ENCODE measurements at places on chromosomes 3 and 15.

- no peak for DNase-seq
Observed at GRCh38 chr3:144415492-144415891, 443.9 kb downstream of the DIPK2A start.

- DNase-seq = no peak
Observed at GRCh38 chr3:172125963-172126457, 86.6 kb downstream of the FNDC3B start.

DNA sequence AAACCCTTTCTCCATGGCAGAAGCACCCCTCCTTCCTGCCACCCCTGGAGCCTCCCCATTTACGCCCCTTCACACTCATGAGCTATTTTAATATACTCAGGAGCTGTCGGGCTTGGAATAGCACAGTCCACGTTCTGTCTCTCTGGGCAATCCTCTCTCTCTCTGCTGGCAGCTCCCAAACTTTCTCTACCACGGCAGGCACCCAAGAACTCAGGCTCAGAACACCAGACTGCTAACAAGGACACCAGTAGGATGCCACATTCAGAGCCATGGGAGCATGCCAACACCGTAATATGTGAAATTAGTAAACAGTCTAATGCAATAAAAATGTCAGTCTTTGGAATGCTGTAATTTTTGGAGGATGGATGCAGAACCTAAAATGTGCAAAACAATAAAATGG is 19.3 kb downstream of the TNFAIP8L3 start:
- DNase-seq = no peak

GRCh38 chr15:90190606-90191343 is 10.4 kb upstream of the SEMA4B start:
- no peak for DNase-seq

GRCh38 chr3:26628915-26629314 is 6.3 kb downstream of the LRRC3B start:
- DNase-seq = no peak

DNA sequence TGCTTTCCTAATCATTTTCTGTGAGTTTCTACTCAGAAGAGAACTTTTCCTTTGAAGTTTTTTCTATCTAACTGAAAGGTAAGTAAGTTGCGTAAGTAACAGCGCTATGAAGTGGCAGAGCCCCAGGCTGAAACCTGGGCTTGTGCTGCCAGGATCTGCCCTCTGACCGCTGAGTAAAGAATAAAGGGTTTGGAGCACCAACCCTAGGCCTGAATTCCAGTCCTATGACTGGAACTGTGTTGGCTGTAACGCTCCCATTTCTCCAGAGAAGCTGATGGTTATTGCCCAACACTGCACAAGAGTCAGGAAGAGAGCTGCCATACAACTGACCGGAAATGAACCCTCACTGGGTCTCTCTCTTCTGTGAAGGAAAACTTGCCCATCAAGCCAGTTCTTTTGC is 87.0 kb downstream of the FOXB1 start:
- DNase-seq = no peak

DNA sequence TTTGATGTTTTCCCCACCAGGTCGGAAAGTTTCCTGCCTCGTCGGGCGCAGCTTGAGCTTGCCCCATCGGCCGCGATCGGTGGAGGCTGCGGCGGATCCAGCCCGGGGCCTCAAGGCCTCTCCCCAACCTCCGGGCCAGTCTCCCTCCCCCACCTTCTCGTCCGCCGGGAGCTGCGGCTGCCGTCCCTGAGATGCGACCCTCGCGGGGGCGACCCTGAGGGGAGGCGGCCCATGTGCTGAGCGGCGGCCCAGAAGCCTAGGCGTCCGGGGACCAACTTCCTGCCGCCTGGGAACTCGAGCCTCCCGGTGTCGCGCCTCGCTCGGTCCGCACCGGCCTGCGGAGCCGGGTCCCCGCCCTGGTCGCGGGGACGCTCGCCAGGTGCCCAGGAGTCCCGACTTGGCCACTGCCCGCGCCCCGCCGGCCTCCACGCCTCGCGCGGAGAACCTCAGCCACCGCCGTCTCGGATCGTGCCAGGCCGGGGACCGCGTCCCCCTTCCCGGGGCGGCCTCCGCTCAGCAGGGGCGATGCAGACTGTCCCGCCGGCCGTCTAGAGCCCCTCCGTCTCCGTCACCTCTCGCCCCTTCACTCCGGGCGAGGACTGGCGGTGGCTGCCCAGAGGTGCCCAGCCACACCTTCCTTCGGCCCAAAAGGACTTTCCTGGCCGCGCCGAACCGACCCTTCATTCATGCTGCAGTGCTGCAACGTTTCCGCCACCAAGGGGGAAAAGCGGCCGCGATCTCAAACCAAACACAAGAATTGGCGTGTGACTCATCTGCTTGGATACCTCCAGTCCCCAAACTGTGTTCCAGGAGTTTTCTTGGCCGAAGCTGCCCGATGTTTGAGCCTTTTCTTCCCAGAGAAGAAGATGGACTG is 656 bp downstream of the SLMAP start:
- DNase-seq = peak; percentile 74

GRCh38 chr3:132730891-132731580 is 8.8 kb upstream of the NPHP3 start:
- no peak for DNase-seq

DNA sequence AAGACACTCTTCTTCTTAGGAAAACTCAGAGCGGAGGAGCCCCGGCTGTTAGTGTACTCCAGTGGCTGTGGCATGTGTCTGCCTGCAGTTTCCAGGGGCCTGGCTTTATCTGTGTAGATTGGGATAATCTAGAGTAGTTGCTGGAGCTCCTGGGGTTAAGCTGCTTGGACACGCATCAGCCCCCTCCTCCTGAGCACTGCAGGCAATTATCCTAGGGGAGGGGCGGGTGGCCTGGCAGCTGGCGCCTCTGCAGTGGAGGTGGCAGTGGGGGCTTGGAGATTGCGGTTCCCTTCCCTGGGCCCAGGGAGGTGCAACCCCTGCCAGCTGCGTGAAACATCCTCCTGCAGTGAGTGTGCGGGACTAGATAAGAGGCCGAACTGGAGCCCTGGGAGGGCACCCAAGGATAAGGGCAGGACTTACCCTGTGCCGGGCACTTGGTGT is 68.2 kb downstream of the EFCAB12 start:
- peak; percentile 18 for DNase-seq

DNA sequence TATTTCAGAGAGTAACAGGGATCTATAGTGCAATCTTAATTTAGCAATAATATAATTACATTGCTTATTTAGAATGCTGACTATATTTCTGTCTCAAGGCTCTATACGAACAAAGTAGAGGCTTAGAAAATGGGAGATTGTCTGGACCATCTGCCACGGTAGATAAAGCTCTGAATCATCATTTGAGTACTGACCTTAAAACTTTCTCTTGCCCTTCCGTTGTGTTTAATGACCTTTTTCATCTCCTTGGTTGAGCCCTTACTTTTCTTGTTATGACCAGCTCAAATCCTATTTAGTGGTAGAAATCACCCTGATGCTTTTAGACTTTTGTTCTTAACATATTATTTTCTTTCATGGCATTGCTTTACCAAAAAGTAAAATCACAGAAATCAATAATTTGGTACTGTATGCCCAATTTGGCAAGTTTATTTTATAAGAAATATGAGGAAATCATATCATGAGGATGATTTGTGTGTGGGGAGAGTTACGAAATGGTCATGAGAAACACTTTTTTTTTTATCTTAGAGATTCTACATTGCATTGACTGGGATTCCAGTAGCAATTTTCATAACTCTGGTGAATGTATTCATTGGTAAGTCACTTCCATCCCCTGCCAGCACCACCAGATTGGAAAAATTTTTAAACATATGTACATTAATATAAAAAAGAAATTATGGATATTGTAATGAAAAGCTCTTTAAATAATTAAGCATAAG is 11.0 kb downstream of the NDUFB5 start:
- DNase-seq = no peak

DNA sequence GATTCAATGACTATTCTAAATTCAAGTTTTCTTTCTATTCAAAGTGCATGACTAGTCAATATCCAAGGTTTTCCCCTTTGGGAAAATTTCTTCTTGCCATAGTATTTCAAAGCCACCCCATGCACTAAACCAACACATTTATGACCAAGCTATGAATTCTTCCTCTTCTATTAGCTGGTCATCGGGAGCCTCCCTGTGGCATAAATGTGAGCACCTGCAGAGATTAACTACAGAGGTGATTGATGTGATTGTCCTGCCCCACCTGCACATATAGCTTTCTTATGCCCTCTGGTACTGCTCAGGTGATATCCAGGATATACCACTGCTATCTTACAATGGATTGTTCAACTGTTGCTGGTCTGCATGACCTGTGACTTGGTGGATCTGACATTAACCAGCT is 694.9 kb downstream of the ZBBX start:
- DNase-seq = no peak

GRCh38 chr15:85913461-85913860 is 118.7 kb upstream of the KLHL25 start:
- DNase-seq = no peak

- no peak for DNase-seq
Observed at GRCh38 chr15:57298204-57298603, 78.1 kb upstream of the CGNL1 start.

DNA sequence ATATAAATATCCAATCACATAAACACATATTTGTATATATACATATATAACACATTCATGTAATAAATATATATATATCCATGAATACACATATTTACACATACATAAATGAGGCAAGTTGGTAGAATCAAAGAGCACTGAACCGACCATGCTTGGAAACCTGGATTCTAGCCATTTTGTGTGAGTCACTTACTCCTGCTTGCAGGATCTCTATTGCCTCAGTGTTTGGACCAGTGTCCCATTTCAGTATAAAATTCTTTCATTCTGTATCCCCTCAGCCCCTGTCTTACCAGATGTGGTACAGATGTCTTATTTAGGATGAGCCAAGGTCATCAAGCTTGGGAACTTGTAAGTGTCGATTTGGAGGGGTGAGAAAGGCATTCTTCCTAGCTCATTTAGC is 391.4 kb upstream of the FRG2C start:
- DNase-seq = no peak

DNA sequence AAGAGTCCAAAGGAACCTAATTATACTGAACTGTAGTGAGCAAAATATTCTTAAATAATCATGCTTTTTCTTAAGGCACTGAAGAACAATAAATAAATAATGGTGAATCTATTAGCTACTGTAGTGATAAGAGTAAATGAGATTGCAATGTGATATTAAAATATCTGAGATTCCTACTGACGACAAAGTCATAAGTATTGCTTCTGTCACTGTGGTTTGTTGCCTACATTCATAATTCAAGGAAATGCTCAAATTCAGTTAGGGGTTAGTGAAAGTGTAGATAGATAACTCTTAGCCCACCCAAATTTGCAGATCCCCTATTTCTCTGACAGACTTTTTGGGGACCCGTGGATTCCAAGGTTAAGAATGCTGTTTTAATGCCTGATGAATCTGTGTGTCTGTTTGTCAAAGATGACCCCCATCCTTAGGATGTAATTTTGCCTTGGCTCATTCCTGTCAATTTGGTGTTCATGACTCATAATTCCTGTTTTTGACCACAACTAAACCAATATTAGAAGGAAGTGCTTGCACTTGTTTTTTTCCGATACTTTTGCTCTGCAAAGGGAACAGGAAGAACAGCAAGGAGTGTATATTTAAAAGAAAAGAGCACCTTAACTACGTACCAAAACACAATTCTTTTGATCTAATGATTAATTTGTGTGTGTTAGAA is 86.7 kb downstream of the MAGI1 start:
- DNase-seq = no peak

DNA sequence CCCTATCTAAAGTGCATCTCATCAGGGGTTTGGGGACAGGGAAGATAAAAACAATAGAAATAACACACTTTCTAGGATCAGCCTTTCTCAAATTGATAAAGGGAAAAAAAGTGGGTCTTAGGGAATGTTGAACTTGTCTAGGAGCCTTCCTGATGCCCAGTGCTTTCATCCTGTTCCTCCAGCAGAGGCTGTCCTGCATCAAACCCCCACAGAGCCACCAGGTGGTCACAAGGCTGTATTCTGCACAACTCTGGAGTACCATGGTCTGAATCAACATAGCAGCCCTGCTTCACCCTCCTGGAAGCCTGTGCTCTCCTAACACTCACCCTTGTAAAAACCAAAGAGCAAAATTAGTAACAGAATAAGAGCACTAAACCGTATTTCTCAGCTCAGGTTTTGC is 118.5 kb upstream of the SLC25A36 start:
- DNase-seq = no peak
